Osteoblast (primary cell): ENCODE measurements at places on chromosomes 6 and 20. TPM values are rescaled to one million over a fixed set of nuclear protein-coding genes. Genes with fewer than 3 reads are reported as not detected.

Gene SMLR1
- not detected in 2 replicates for total RNA-seq

- DNase-seq: peak; percentile 34
- no peaks in the 10 kb centered on the region for H3K27me3 ChIP-seq
- H3K4me1 ChIP-seq: no peaks in the 10 kb centered on the region
- H3K27ac ChIP-seq: no peak overlapping the region
- H3K4me3 ChIP-seq: no peak overlapping the region
- H3K36me3 ChIP-seq: no peaks in the 10 kb centered on the region
Measured at GRCh38 chr6:55033016-55033546, 141.2 kb upstream of the HCRTR2 start.

- no peaks in the 10 kb centered on the region for H3K27me3 ChIP-seq
- H3K27ac ChIP-seq: no peak overlapping the region
- peak; percentile 76 for DNase-seq
- no peaks in the 10 kb centered on the region for H3K4me1 ChIP-seq
Measured at GRCh38 chr20:60206259-60206658, 248.0 kb downstream of the CDH26 start.

DNA sequence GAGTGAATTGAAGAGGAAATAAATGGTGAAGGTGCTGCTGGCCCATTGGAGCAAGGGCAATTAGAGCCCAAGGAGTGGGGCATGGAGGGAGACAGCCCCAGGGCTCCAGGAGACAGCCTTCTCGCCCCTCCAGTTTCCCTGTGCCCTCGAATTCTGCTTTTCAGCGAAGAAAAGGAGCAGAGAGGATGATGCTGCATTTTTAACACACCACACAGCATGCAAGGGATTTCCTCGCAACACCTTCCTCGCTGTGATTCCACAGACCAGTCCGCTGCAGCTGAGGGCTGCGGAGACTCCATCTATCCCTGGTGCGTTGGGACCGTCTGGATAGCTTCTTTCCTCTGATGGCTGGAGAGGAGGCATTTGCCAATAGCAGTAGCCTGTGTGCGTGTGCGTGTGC is 41.7 kb downstream of the PTCHD4 start:
- H3K4me3 ChIP-seq: peak overlapping the region; percentile 1
- peaks cover 2% of the 10 kb centered on the region for H3K4me1 ChIP-seq

DNA sequence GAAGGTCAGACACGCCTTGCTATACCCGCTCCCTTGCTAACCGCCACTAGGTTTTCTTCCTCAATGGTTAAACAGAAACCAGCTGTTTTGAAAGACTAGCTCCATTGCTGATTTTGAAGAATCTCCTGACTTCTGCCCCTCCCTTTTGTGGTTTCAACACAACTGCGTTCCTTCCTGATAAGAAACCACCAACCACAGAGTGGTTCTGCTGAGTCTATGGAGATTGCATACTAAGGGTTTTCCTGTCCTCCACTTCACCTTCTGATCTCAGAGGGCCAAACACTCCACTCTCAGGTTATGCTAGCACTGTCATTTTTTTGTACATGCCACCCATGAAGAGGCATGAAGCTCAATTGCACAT is 207.9 kb downstream of the MYLK4 start:
- H3K27ac ChIP-seq: no peak overlapping the region
- H3K4me3 ChIP-seq: no peak overlapping the region
- H3K4me1 ChIP-seq: peaks cover 9% of the 10 kb centered on the region
- H3K36me3 ChIP-seq: no peaks in the 10 kb centered on the region
- peaks cover 33% of the 10 kb centered on the region for H3K27me3 ChIP-seq

DNA sequence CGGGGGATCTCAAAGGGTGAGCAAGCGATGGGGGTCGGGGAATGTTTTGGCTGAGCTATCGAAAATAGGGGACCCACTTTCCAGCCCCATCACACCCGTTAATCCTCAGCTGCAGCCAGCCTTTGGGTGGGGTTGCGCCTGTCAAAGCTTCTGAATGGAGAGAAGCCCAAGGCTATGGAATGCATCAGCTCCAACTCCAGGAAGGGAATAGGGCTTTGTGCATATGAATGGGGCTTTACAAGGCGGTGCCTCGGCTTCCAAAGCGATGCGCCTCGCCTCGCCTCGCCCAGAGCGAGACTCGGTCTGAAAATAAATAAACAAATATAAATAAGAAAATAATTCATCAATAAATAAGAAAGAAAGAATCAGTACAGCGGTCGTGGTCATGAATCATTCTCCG is 751.4 kb upstream of the DEFB115 start:
- H3K4me3 ChIP-seq: no peak overlapping the region
- no peaks in the 10 kb centered on the region for H3K36me3 ChIP-seq
- peak; percentile 26 for DNase-seq
- no peaks in the 10 kb centered on the region for H3K4me1 ChIP-seq
- no peaks in the 10 kb centered on the region for H3K27me3 ChIP-seq
- no peak overlapping the region for H3K27ac ChIP-seq

GRCh38 chr6:107936162-107936909 is 21.7 kb downstream of the SEC63 start:
- H3K4me3 ChIP-seq: no peak overlapping the region
- H3K27ac ChIP-seq: no peak overlapping the region
- H3K4me1 ChIP-seq: peaks cover 4% of the 10 kb centered on the region
- H3K36me3 ChIP-seq: no peaks in the 10 kb centered on the region

DNA sequence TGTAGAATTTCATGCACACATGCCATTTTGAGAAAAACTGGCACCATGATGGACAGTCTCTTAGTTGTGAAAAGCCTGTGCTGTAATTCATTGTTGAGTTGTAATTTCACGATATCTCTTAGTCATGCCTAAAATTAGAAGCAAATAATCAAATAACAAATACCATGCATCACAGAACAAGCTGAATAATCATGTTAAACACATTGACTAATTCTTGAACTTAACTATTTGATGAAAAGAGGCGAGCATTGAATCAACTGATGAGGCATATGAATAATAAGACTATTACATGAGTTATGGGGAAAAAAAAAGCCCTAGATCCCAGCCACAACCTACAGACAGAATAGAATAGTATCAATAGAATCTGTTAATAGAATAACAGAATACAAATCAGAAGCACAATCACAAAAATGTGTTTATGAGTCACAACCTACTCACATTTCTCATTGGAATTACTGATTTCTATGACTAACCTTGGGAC is 14.2 kb upstream of the RNF217 start:
- no peak overlapping the region for H3K4me3 ChIP-seq
- DNase-seq: no peak
- peaks cover 23% of the 10 kb centered on the region for H3K4me1 ChIP-seq
- H3K27ac ChIP-seq: peak overlapping the region; percentile 39
- no peaks in the 10 kb centered on the region for H3K27me3 ChIP-seq

GRCh38 chr6:109612268-109612667 is 78.7 kb downstream of the AK9 start:
- no peak for DNase-seq
- H3K36me3 ChIP-seq: no peaks in the 10 kb centered on the region
- no peak overlapping the region for H3K4me3 ChIP-seq
- H3K27me3 ChIP-seq: no peaks in the 10 kb centered on the region
- no peak overlapping the region for H3K27ac ChIP-seq
- no peaks in the 10 kb centered on the region for H3K4me1 ChIP-seq

GRCh38 chr6:79277109-79277508 is 42.6 kb upstream of the HMGN3 start:
- no peak overlapping the region for H3K4me3 ChIP-seq
- DNase-seq: peak; percentile 15
- no peak overlapping the region for H3K27ac ChIP-seq
- no peaks in the 10 kb centered on the region for H3K36me3 ChIP-seq
- H3K4me1 ChIP-seq: no peaks in the 10 kb centered on the region
- no peaks in the 10 kb centered on the region for H3K27me3 ChIP-seq

Gene COX7A2
- total RNA-seq: 72.0 and 80.7 TPM in 2 replicates

Gene WFDC2
- not detected in 2 replicates for total RNA-seq

GRCh38 chr6:122861594-122861993 is 72.5 kb downstream of the SMPDL3A start:
- no peaks in the 10 kb centered on the region for H3K4me1 ChIP-seq

DNA sequence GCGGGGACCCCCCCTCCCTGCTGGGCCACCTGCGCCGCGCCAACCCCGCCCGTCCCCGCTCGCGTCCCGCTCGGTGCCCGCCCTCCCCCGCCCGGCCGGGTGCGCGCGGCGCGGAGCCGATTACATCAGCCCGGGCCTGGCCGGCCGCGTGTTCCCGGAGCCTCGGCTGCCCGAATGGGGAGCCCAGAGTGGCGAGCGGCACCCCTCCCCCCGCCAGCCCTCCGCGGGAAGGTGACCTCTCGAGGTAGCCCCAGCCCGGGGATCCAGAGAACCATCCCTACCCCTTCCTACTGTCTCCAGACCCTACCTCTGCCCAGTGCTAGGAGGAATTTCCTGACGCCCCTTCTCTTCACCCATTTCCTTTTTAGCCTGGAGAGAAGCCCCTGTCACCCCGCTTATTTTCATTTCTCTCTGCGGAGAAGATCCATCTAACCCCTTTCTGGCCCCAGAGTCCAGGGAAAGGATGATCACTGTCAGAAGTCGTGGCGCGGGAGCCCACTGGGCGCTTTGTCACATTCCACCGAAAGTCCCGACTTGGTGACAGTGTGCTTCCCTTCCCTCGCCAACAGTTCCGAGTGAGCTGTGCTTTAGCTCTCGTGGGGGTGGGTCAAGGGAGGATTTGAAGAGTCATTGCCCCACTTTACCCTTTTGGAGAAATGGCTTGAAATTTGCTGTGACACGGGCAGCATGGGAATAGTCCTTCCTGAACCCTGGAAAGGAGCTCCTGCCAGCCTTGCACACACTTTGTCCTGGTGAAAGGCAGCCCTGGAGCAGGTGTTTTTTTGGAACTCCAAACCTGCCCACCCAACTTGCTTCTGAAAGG is 2.1 kb downstream of the VEGFA start:
- peaks cover 48% of the 10 kb centered on the region for H3K4me1 ChIP-seq
- H3K27ac ChIP-seq: peak overlapping the region; percentile 79
- H3K27me3 ChIP-seq: no peaks in the 10 kb centered on the region
- peaks cover 25% of the 10 kb centered on the region for H3K36me3 ChIP-seq
- H3K4me3 ChIP-seq: peak overlapping the region; percentile 97

GRCh38 chr20:5001174-5002076 is at the start of gene SLC23A2:
Gene SLC23A2 (minus strand): TSS chr20:5001510. CDS start chr20:4932562, 68,948 bp downstream.
- H3K4me1 ChIP-seq: peaks cover 17% of the 10 kb centered on the region
- peak within 1 kb of the TSS; percentile 85 for H3K4me3 ChIP-seq
- peak; percentile 96 for DNase-seq
- H3K36me3 ChIP-seq: no peaks in the 10 kb centered on the region
- H3K27ac ChIP-seq: peak within 1 kb of the TSS; percentile 17
- H3K27me3 ChIP-seq: no peaks in the 10 kb centered on the region

Gene PDE7B
- total RNA-seq: 25.3 and 33.9 TPM in 2 replicates

DNA sequence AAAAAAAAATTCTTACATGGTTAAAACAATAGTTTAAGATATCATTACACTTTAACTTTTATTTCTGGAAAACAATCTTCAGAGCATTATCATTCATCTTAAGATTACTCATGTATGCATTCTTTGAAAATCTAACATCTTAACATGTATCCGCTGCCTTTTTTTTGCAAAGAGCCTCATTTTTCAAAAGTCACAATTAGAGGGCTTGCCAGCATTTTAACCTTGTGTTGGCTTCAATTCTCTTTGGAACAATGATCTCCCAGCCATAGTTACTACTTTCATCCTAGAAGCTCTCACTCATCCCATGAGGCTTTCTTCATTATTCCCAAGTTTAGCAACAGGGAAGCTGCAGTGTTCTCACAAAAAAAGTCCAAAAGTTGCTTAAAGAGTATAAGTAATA is 330.8 kb downstream of the BCKDHB start:
- peaks cover 36% of the 10 kb centered on the region for H3K4me1 ChIP-seq
- H3K36me3 ChIP-seq: no peaks in the 10 kb centered on the region
- H3K27ac ChIP-seq: peak overlapping the region; percentile 67
- no peaks in the 10 kb centered on the region for H3K27me3 ChIP-seq

GRCh38 chr20:15584507-15584906 is 988.7 kb downstream of the KIF16B start:
- no peak for DNase-seq
- H3K4me1 ChIP-seq: no peaks in the 10 kb centered on the region
- no peaks in the 10 kb centered on the region for H3K27me3 ChIP-seq
- H3K4me3 ChIP-seq: no peak overlapping the region

GRCh38 chr6:38355519-38355918 is 284.2 kb downstream of the BTBD9 start:
- H3K27me3 ChIP-seq: no peaks in the 10 kb centered on the region
- peaks cover 13% of the 10 kb centered on the region for H3K4me1 ChIP-seq
- H3K4me3 ChIP-seq: peak overlapping the region; percentile 9
- no peaks in the 10 kb centered on the region for H3K36me3 ChIP-seq

- H3K27me3 ChIP-seq: no peaks in the 10 kb centered on the region
- H3K4me1 ChIP-seq: no peaks in the 10 kb centered on the region
- DNase-seq: no peak
- peaks cover 19% of the 10 kb centered on the region for H3K36me3 ChIP-seq
- H3K27ac ChIP-seq: no peak overlapping the region
Measured at GRCh38 chr20:39042279-39043150, 80.4 kb downstream of the DHX35 start.

DNA sequence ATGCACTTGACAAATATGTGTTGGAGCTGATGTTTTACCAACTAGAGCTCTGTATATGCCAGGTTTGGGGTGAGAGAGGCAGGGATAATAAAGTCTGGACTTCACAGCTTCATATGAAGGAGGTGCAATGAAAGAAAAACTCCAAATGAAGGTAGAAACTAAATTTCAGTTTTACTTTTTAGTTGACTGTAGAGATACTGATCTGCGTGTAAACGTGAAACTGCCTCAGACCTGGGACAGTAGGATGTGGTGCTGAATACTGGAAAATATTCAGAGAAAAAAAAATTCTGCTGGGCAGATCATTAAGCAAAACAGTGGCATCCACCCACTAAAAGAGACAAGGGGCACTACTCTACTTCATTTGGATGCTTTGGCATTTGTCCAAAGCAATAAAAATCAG is 94.5 kb downstream of the BACH2 start:
- H3K36me3 ChIP-seq: no peaks in the 10 kb centered on the region
- H3K4me1 ChIP-seq: peaks cover 7% of the 10 kb centered on the region
- no peak overlapping the region for H3K4me3 ChIP-seq

Gene TGM3
- not detected in 2 replicates for total RNA-seq

GRCh38 chr6:157946865-157947532 is 34.7 kb upstream of the SYNJ2 start:
- no peak for DNase-seq
- no peak overlapping the region for H3K4me3 ChIP-seq
- no peaks in the 10 kb centered on the region for H3K4me1 ChIP-seq
